ENCODE measurements at places on chromosomes 5 and 9.

- DNase-seq: no peak
Observed at GRCh38 chr5:97888439-97888838, 705.4 kb upstream of the RIOK2 start.

DNA sequence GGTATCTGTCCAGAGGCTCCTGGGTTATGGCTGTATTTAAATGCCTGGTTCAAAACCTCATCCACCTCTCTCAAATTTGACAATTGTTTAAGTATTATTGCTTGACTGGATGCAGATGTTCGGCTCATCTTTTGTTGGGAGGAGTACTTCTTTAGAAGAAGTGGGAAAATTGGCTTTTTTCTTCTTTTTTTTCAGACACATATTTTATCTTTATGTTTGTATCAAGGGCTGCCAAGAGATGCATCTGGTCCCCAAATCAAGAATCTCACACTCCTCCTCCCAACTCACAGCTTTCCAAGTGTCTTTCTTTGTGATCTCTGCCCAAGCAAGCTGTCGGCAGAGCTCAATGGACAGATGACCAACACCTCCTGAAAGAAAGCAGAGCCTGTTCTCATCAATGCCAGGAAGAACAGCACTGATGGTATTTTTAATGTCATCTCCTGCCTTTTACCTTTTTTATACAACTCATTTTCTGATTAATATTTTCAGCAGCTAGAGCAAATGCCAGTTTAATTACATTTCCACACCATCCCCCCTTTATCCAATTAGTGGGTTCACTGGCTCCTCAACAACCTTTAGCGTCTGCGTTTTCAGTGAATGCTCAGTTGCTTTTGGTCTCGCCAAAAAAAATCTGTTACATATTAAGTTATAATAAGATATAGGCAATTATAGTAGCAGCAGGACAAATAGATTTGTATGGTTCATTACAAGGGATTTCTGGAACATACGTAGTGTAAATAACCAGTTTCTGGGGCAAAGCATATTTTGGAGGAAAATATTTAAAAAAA lies 110.3 kb upstream of the SLIT3 start:
- no peak for DNase-seq

DNA sequence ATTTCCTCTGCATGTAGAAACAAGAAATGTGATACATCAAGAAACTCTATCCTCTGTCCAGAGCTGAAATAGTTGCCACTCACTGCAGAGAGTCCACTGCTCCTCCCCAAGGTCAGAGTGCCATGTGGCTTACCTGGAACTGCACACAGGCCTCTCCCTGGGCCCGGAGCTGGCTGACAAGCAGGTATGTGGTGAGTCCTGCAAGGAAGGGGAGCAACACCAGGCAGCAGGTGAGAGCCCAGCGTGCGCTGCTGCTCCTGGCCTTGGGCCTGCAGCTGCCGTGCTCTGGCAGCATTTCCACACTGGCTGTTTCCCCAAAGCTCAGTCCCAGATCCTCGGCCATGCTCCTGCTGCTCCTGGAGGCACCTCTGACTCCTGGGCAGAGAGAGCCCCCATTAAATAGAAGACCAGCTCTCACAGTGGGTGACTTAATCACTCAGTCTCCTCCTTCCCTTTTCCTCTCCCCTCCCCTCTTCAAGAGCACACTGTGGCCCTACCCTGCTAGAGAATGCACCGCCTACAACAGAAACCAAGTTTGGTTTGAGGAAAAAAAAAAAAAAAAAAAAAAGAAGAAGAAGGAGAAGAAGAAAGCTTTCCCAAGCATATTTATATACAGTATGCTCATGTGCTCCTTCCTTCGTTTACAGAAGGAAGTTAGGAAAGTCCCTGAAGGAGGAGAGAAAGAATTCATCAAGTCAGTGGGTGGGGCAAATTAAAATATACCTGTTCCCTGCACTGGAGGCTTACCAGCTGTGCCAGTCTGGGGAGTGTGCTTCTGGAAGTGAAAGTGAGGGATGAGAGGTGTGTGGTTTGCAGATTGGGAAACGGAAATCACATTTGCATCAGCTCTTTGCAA lies at the start of gene TNFSF15:
TSS of gene TNFSF15 (minus strand) at position 370 of the 856 bp plus-strand sequence. CDS start at position 343, 27 bp downstream.
- no peak for DNase-seq

DNA sequence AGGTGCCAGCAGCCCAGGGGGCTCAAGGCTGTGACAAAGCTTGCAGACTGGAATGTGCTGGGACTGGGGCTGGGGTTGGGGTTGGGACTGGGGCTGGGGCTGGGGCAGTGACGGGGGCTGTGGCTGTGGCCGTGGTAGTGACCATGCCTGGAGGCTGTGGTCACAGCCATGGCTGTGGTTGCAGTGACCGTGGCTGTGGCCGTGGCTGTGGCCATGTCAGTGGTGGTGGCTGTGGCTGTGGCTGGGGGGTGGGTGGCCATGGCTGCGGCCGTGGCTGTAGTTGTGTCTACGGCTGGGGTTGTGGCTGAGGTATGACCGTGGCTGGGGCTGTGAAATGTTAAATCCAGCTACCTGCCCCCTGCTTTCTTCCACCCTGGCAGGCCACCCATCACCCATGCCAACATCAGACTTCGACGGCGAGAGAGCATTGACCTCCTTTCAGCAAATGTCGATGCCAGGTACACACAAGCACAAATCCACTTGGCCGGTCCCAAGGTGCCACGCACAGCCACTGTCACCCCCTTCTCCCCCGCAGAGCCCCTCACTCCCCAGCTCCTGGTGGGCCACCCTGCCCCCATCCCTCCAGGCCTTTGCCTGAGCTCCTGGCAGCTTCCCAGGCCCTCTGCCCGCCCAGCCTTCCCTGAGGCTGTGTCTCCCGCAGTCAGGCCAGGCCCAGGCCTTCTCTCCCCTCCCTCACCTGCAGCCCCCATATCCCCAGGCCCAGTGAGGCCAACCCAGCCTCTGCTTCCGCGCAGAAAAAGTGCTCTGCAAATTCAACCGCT lies 15.3 kb downstream of the LCN9 start:
- DNase-seq: no peak
